ENCODE measurements at places on chromosomes 6 and 20.

GRCh38 chr6:9517806-9518205, 897.1 kb downstream of the TFAP2A start:
- no peak for DNase-seq

- DNase-seq, result no peak
Observed at GRCh38 chr6:91716361-91716760, 1129.5 kb upstream of the MAP3K7 start.

- no peak for DNase-seq
Observed at GRCh38 chr20:4027590-4028265, 12.4 kb upstream of the RNF24 start.

DNA sequence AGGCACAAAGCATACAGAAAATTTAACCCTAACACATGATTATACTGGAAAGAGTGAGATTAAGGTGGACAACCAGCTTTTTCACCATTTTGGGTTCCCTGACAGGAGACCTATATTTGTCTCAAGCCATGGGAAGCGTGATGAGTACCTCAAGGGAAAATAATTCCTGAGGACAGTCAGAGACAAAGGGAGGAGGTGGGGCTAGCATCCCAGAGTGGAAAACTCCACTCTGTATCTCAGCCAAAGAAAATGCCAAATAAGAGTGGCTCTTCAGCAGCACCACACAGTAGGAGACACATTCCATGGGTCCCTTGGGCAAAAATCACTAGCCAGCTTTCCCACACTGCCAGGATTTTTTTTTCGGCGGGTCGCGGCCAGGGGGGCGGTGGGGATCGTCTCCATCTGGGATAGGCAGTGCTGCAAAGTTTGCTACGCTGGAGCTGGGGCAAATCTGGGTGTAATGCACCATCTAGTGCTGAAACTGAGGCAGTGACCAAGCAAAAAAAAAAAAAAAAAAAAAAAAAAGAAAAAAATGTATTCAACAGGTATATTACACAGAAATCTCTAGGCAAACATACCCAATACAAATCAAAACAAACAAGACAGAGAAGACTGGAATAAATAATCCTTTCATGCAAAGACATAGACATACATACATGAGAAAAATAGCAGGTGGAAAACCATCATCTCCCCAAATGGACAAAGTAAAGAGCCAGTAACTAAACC, 77.3 kb upstream of the SLC35F1 start:
- no peak for DNase-seq

DNA sequence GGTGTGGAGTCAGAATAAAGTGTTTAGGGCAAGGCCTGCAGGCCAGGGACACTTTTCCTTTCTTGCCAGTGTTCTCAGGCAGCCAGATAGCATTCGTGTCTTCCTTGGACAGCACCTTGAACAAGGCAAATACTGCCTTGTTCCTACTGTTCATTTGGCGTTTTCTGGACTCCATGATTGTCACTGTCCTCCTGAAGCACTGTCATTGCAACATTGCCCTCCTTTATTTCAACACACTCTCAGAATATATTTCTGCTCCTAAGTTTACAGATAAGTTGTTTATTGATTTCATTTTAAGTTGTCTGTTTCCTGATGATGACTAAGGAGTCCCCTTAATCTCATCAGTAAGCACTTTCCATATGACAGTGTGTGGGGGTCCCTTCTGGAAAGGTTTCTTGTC, 15.1 kb upstream of the DEF6 start:
- DNase-seq, result no peak

DNA sequence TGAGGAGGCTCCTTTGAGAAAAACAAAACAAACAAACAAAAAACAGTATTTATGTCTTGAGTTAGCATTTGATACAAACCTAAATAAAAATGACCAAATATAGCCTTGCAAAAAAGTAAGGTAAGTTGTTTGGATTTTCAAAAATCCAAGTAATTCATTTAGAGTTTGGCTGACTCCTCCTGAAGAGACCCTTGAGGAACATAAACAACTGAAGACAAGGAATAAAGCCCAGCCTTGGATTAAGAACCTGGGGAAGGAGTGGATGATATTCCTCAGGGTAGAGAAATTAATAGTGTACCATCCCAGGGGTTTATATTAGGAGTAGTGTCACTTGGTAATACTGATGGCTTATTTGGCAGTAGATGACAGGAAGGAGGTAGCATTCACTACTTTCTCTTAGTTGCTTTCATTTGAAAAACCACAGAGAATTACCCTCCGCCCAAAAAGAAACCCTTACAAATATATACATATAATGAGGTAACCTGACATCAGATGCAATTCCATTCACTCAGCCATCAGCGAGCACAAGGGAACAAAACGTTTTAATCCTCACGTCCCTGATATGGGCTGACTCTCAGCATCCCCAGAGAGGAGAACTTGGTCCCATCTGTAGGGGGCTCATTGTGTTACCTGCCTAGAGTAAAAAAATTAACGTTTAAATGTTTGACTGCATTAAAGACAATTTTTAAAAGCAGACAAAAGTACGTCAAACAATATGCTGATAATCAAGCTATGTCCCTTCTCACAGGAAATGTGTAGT, 57.0 kb downstream of the SOBP start:
- DNase-seq, result no peak

DNA sequence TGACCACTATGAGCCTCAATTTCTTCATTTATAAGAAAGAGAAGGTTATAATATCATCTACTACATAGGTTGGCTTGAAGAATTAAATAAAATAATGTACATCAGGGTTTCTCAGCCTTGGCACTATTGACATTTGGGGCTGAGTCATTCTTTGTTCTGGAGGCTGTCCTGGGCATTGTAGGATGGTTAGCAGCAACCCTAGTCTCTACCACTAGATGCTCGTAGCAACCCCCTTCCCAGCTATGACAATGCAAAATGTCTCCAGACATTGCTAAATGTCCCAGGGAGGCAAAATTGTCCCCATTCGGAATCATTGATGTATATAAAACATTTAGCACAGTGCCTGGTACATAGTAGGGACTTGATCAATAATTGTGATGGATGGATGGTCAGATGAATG, 152.1 kb downstream of the KHDC1L start:
- DNase-seq, result no peak

DNA sequence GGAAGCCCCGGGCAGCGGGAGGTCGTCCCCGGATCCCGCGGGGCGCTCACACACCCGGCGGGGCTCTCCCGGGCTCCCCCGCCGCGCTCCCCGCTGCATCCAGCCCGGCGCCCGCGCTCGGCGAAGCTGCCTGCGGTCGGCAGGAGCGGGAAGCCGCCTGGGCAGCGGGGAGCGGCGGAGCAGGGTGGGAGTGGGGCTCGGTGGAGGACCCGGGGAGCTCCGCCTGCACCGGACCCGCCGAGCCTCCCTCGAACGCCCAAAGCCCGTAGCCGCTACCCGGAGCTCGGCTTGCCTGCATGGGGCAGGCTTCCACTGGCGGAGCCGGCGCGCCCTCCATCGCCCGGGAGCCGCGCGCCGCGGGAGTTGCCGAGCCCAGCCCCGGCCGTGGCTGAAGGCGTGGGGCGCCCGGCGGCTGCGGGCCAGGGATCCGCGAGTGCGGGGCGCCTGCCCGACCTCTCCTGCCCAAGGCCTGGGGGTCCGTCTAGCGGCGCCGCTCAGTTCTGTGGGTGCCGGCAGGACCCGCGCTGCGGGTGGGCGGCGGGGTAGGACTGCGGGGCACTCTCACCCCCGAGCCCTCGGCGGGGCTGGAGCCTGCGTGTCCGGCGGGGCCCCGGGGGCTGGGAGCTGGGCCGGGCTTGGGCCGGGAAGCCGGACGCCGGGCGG, 671 bp downstream of the CDH4 start:
- no peak for DNase-seq

DNA sequence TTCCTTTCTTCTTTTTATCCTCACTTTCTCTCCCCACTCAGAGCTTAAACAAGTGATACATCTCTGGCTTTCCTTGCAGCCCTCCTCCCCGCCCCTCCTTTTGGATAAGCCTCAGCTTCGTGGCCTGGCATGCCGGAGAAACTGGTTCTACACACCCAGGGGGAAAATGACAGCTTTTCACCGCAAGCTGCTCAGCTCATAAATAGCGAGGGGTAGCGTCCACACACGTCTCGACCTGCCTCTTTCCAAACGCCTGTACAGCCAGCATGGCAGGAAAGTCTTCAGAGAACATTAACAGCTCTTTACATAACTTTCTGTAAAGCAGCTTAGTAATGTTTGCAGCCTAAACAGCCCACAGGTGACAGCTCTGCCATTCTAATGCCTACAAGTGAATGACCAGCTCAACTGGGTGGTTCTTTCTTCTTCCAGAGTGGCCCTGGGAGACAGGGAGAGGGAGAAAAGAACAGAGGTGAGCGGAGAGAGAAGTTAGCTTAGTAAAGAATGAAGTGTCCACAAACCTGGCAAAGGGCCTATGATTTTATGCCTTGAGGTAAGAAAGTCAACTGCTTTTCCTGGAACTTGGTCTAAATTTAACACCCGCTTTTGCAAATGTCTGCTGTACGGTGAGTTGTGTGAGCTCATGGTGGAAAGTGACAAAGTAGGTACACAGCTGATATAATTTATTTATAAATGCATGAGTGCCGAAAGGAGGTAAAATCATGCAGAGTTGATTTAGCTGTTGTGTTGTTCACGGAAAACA, 251.5 kb downstream of the TFAP2A start:
- no peak for DNase-seq

DNA sequence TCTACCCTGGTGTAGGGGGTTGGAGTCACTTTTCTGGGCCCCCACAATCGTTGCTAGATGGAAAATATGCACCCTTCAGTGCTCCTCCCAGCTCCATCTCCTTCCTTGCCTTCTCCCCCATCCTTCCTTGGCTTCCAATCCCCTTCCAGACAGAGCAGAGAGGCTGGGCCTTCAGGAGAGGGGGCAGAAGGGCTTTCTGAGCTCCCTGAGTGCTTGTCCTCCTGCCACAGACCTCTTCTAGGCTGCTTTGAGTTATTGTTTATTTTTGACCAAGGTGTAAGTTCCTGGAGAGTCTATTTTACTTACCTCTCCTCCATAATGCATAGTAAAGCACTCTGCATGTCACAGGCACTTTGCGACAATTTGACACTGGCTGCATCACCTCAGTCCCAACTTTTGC, 96.4 kb upstream of the CNKSR3 start:
- DNase-seq, result no peak

GRCh38 chr20:22455259-22455658, 129.1 kb downstream of the FOXA2 start:
- no peak for DNase-seq

DNA sequence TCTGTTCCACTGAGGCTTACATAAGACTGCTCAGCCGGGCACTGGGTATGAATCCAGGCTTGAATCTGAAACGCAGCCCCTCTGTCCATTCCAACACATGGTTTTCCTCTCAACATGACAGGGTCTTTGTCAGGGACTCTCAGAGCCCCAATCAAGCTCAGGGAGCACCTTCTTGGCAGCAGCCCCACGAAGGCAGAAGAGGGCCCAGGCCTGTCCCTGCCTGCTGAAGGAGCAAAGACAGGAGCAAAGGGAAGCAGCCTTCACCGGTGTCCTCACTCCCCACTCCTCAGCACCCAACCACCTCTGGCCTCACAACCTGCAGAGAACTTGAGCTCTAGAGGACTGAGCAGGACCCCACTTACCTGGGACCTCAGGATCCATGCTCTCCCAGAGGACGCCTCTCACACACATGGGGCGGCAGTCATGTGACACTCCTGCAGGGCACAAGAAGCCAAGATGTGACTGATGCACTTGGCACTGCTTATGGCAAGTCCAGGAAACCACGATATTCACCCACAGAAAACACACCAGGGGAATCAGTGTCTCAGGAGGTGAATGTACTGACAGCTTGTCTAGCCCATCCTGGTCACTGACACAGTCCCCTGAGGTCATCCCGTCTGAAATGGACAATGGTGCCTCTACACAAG, 4.3 kb downstream of the SNHG17 start:
- DNase-seq, result no peak

DNA sequence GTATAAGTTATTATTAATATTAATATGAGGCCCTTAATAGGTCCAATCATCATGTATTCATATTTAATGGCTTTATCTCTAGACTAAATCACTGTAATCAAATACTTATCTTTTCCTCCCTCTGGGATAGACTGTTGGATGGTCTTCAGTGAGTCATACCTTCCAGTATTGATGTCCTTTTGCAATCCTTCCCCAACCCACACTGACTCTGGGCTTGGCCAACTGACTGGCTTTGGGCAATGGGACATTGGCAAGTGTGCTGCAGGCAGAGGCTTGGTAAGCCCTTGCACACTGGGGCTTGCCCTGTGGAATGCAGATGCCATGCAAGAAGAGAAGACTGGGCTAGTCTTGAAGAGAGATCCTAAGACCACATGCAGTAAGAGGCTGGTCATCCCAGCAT, 136.6 kb downstream of the CCDC170 start:
- DNase-seq, result no peak

DNA sequence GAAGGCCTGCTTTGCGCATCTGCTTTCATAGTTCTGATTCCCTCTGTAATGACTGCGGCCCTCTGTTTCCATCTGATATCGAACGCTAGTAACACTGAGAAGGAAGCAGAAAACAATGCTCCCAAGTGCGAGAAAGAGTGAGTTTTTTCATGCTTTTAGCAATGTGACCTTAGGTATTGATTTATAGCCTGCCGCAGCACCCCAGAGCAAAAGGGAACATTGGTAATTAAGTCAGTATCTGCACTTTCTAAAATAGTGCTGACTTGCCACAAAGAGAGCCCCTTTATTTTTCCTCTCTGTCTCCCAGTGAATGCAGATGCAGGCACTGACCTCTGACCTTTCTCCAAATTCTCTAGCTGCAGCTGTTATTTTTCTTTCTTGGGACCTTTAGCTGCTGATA, 129.8 kb downstream of the HDGFL1 start:
- no peak for DNase-seq

DNA sequence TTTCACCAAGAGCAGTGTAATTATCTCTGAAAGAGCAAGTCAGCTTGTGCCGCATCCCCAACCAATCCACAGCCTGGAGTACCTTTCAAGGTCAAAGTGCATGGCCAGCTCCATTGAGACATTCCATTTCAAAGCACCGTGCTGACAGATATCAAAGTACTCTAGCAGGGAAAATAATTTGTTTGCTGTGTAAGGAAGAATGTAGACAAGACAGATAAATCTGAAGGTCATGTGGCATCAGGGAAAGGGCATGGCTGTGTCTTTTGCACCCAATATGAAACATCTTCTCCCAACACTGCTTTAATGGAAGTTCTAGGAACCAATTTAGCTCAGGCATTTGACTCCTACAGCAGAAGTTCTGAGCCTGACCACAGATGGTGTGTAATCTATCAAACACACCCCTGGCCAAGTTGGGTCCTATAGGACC, 242.7 kb upstream of the TAB2 start:
- DNase-seq, result no peak

DNA sequence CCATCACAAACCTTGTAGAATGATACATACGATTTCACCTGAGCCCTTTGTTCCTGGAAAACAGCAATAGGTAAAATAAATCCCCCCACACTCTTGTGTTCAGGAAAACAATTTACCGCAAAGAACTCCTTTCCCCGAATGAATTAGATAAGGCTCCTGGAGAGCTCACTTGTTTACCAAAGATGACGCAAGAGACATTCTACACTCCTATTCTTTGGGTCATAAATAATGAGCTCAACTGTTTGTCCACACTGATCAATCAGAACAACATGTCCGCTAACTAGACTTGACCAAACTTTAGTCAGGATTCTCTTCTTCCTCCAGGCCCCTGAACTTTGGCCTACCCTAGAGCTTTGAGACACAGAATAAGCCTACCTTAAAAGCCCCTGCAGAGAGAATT, 271.9 kb upstream of the OPRM1 start:
- no peak for DNase-seq

- no peak for DNase-seq
Observed at GRCh38 chr6:20455251-20455940, 53.7 kb downstream of the E2F3 start.

- DNase-seq, result no peak
Observed at GRCh38 chr6:13405961-13406477, 77.7 kb upstream of the TBC1D7 start.
